ENCODE measurements at places on chromosomes 13 and 19.

DNA sequence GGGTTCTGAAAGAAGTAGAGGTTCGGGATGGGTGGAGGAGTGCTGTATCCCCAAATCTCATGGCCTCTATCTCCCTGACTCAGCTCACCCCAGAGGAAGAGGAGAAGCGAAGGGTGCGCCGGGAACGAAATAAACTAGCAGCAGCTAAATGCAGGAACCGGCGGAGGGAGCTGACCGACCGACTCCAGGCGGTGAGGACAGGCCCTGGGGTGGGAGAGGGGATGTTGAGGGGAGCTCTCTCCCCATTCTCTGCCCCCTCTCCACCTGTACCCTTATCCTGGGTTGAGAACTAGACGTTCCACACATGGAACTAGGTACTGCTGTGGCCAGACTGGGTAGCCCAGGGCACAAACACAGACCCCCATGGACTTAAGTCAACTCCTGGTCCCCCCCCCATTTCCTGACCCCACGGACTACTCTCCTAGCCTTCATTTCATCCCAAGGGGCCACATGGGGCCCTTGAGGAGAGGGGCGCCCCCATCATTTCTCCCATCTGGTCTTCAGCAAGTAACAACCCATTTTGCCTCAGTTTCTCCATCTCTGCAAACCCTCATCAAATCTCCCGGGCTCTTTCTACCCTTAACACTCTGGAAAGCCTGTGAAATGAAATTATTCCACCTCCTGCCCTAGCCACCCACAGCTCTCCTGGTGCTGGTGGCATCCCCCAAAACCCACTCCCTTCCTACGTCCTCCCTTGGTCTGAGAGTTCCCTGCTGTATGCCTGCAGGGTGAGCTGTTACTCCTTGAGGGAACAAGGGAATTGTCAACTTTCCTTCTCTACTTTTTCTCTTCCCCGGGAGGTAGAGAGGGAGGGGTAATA, 3.5 kb downstream of the FOSB start:
- no peak for DNase-seq

DNA sequence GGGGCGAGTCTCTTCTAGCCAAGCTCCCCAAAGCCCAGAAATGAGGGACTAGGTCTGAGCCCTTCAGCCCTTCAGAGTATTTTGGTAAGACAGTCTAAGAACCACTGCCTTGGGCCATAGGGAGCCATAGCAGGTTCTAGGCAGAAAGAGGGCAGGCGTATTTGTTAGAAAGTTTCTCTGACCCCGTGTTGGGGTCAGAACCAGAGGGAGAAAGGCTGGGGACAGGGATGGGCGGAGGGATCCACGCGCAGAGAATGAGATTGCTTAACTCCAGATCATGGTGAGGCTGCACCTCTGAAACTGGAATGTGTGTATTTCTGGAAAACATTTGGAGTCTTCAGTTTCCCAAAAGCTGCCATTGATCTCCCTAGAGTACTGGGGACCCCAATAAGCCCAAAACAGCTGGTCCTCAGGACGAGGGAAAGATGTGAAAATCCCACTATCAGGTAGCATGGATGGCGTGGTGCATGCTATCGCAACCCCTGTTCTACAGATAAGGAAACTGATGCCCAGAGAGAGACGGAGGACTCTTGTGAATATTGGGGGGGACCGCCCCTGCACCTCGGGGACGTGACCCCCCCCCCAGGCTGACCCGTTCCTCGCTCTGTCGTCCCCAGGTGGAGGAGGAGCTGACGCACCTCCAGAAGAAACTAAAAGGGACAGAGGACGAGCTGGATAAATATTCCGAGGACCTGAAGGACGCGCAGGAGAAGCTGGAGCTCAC, 703 bp upstream of the TPM4 start:
- DNase-seq, result no peak

- no peak for DNase-seq
Measured at GRCh38 chr19:2145831-2146241, 5.5 kb downstream of the AP3D1 start.

DNA sequence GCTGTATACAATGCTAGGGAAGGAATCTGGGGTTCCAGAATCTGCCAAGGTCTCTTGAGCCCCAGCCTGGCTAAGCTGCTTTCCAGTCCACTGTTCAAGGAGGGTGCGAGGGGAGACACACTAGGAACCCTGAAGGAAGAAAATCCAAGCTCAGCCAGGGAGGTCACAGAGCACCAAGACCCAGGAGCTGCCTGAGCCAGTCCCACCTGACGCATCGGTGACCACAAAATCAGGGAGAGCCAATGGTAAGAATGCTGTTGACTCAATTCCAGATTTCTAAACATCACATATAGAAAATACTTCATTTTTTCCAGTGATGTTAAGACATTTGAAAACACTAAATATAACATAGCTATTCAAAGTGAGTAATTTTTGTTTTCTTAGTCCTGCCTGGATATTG, 50.1 kb downstream of the CEP89 start:
- DNase-seq, result no peak

- DNase-seq, result no peak
Measured at GRCh38 chr13:73935991-73936390, 198.2 kb downstream of the KLF12 start.

GRCh38 chr13:49781806-49782205, 10.7 kb downstream of the KPNA3 start:
- DNase-seq, result no peak

- DNase-seq, result no peak
Measured at GRCh38 chr19:51417107-51417809, at the start of gene SIGLEC10. SIGLEC10 (minus strand) TSS chr19:51417642; CDS start chr19:51417581, 61 bp downstream.

DNA sequence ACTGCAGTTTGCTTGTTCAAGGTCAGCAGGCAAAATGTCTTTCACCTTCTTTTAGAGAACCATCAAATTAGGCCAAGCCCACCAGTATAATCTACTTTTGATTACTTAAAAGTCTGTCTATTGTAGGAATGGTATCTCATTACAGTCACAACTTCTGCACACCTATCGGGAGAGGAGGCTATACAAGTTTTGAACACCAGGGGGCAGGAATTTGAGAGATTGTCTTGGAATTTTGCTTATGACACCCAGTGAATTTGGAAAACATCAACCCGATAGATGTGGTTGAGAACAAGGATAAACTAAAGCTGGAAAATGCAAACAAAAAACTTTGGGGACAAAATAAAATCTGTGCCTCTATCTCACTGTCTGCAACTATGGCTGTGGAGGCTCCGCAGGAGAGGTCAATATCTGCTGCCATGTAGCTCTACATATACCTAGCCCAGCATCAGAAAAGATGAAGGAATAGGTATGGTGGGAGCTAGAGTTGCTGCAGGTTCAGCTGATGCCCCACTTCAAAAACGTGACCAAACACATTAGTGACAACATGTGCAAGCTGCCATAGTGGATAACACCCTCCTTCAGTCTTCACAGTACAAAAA, 1299.2 kb upstream of the SPRY2 start:
- DNase-seq, result no peak

DNA sequence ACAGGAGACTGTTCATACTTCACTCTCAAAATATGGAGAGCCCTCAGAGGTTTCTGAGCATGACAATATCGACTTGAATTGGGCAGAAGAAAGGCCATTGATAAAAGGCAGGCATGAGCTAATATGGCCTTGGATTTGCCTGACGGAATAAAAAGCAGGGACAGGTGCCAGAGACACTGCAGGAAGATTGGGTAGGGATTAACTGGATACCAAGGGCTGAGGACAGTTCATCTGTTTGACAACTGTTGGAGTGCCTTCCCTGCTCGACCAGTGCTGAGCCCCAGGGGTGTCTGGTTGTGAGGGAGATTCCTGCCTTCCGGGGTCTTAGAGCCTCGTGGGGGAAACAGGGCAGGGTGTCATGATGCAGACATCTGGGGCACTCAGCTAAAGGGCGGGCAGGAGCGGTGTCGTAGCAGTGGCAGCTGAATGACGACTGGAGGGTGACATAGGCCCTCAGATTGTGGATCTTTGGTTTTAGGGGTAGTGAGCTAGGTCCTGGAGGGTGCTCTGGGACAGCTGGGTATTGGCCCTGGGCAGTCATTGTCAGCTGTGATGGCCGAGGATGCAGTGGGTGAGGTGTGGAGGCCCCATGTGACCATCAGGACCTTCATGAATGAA, 12.3 kb downstream of the GATAD2A start:
- no peak for DNase-seq

- DNase-seq, result no peak
Measured at GRCh38 chr13:112115403-112116091, 48.6 kb downstream of the SOX1 start.

DNA sequence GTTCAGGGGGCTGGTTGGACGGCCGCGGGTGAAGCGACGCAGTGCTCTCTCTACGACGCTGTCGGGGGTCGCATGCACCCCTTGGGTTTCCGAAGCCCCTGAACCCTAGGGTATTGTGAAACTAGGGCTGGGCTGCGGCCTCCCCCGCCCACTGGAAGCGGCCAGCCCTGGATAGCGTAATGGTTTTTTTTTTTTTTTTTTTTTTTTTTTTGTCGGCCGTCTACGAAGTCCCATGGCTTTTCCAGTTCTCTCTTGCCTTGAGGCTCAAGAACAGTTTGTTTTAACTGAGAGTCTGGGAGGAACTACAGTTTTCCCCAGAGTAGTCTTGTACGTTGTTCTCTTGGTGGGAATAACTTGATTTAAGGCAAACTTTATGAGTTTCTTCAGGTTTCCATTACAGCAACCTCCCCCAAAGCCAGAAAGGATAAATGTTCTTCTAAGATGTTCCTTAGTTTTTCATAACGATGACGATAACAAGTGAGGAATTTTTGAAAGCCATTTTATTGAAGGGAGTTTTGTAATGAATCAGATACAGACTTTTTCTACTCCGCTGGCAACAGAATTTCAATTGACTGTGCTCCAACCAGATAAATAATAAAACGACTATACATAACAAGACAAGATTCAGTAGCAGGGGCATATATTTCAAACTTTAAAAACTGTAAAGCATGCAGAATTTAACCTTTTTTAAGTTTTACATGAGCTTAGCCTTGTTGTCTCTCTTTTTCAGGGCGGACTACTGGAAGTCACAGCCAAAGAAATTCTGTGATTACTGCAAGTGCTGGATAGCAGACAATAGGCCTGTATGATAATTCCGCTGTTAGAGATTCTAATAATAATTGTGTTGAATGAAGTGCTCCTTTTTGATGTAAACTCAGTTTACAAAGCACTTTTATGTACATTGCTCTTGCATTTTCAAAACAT, 867 bp downstream of the WBP4 start:
- DNase-seq, result no peak

DNA sequence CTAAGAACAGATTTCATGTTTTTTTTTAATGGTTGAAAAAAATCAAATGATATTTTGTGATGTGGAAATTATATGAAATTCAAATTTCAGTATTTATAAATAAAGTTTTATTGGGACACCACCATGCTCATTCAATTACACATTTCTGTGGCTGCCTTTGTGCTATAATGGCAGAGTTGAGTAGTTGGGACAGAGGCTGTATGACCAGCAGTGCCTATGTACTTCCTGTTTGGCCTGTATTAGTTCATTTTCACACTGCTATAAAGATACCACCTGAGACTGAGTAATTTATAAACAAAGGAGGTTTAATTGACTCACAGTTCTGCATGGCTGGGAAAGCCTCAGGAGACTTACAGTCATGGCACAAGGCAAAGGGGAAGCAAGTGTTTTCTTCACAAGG, 33.6 kb downstream of the AKAP11 start:
- DNase-seq, result no peak

DNA sequence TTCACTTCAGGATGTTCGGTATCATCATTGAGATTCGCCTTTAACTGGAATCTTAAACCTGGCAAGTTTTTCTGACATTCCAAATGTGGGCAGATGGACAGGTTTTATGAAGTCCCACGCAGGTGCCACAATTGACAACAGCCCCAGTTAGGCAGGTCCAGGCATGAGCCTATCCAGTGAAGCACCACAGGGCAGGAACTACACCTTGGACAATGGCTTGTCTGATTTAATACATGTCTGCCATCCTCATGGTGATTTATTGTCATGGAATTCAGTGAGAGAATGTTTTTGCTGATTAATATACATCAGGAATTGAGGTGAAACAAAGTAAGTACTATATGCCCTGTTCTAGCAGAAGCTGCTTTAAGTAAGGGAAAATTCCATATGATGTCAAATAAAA, 10.2 kb upstream of the TPP2 start:
- DNase-seq, result no peak

GRCh38 chr13:45953082-45953481, 99.5 kb downstream of the ZC3H13 start:
- DNase-seq, result no peak

DNA sequence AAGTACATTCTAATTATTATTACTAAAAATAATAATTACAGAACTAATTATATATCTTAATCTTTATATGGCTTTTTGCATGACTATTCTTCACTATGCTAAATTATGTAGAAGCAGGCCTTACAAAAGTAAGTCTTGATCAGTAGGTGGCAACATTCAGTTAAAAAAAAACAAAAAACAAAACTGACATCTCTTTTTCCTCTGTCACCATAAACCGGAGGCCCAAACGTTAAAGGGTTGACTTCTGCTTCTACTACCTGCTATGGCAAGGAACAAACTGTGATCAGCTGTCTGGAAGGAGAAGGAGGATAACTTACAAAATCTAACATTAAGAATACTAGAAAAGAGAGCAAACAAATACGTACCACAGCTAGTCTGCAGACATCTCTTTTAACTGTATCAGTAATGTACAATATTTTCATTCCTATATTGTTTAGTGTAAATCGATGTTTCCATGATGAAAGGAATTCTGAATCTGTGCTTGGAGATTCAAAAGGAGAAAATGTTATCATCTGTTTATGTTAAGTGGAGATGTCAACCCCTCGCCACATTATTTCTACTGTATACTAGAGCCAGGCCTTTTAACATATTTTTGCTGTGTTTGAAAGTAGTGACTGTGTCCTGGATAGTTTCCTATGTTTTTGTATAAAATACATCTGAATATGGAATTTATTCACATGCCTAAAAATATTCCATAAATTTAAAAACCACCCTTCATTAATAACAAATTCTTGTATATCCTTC, 1525.4 kb downstream of the SLITRK1 start:
- DNase-seq, result no peak

GRCh38 chr19:37829526-37829925, 50.1 kb upstream of the ZNF573 start:
- DNase-seq, result no peak

DNA sequence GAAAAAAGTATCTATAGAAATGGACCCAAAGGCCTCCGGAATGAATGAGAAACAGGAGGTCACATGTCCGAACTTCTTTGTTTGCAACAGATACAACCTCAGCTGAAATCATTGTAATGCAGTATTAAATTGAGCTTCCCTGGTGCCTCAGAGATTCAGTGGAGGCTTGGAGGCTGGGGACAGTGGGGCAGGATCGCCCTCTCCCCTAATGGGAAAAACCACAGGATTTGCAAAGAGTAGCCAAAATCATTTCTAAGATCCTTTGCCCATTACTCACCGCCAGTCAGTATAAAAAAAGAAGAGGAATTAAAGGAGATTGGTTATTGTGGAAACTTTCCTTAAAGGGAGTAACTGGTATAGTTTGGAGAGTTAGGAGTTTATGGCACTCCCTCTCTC, 30.4 kb upstream of the IRS2 start:
- no peak for DNase-seq

GRCh38 chr13:24233351-24233901, 72.9 kb downstream of the SPATA13 start:
- no peak for DNase-seq

DNA sequence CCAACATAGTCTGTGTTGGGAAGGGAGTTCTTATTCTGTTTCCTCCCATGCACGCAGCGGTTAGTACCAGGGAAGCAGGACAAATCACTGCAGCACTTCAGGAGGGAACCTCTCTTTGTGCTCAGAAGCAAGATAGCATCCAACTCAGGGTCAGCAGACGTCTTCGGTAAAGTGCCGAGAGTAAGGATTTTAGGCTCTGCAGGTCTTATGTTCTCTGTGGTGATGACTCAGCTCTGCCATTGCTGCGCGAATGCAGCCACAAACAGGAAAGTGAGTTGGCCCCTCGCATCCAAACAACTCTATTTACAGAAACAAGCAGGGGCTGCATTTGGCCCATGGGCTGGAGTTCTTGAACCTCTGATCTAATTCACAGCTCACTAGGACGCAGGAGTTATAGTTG, 122.1 kb upstream of the SPATA13 start:
- DNase-seq, result no peak
